ENCODE measurements at places on chromosomes 2 and 18. TPM values are rescaled to one million over a fixed set of nuclear protein-coding genes. Genes with fewer than 3 reads are reported as not detected.

The SCYGR4 gene
- not detected for total RNA-seq

The MDH1B gene
- 2.3 TPM for total RNA-seq

The MRO gene
- total RNA-seq: 0.23 TPM

The POTEC gene
- not detected for total RNA-seq

The LINC00305 gene
- 16.4 TPM for total RNA-seq

The CAPN14 gene
- total RNA-seq: 0.13 TPM

The PDE1A gene
- total RNA-seq: 21.6 TPM

The HYCC2 gene
- total RNA-seq: 25.1 TPM

The KCNF1 gene
- total RNA-seq: 8.4 TPM

The NGEF gene
- 1.4 TPM for total RNA-seq

GRCh38 chr2:46893269-46893939 lies 22.2 kb downstream of the MCFD2 start:
- no peak for DNase-seq
- no peak overlapping the region for H3K4me3 ChIP-seq
- no peaks in the 10 kb centered on the region for H3K36me3 ChIP-seq
- H3K27me3 ChIP-seq: peaks cover 5% of the 10 kb centered on the region

GRCh38 chr2:159266554-159266953 lies 19.9 kb downstream of the WDSUB1 start:
- peaks cover 10% of the 10 kb centered on the region for H3K4me1 ChIP-seq
- H3K36me3 ChIP-seq: peaks cover 7% of the 10 kb centered on the region
- peaks cover 4% of the 10 kb centered on the region for H3K27me3 ChIP-seq
- no peak for DNase-seq

GRCh38 chr2:144572977-144573376 lies 53.1 kb upstream of the ZEB2 start:
- no peaks in the 10 kb centered on the region for H3K4me1 ChIP-seq
- no peaks in the 10 kb centered on the region for H3K36me3 ChIP-seq
- no peak overlapping the region for H3K4me3 ChIP-seq
- H3K27ac ChIP-seq: no peak overlapping the region

- no peak overlapping the region for H3K27ac ChIP-seq
- H3K4me3 ChIP-seq: no peak overlapping the region
- no peak for DNase-seq
- H3K27me3 ChIP-seq: peaks cover 6% of the 10 kb centered on the region
These were observed 59.0 kb downstream of the RASGRP3 start for GRCh38 chr2:33535421-33535820.

GRCh38 chr2:227884511-227884947 lies 13.1 kb downstream of the DAW1 start:
- H3K4me3 ChIP-seq: no peak overlapping the region
- no peak overlapping the region for H3K27ac ChIP-seq
- peak; percentile 87 for DNase-seq
- H3K36me3 ChIP-seq: no peaks in the 10 kb centered on the region

- H3K27me3 ChIP-seq: no peaks in the 10 kb centered on the region
- DNase-seq: no peak
- no peaks in the 10 kb centered on the region for H3K36me3 ChIP-seq
- no peak overlapping the region for H3K27ac ChIP-seq
- H3K4me3 ChIP-seq: no peak overlapping the region
- H3K4me1 ChIP-seq: peaks cover 10% of the 10 kb centered on the region
These were observed 7.0 kb downstream of the KIAA1328 start for GRCh38 chr18:36835927-36836326.

GRCh38 chr2:60512641-60513040 lies 40.8 kb downstream of the BCL11A start:
- H3K27ac ChIP-seq: no peak overlapping the region
- H3K27me3 ChIP-seq: peaks cover 7% of the 10 kb centered on the region
- DNase-seq: no peak
- peaks cover 51% of the 10 kb centered on the region for H3K4me1 ChIP-seq

DNA sequence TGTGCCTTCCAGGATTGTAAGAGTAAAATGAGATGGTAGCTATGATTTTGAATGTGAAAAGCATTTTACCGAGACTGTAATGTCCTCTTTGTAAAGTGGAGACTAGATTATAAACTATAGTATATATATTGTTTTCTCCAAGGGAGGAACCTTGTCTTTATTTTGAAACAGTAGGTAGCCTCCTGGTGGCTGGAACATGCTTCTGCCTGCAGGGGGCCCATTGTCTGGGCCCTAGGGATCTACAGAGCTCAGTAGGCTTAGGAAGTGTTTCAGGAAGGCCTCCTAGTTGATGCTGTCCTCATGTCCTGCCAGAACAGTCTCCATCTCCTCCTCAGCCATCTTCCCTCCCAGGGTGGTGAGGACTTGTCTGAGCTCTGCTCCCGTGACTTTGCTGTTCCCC lies 3.0 kb downstream of the PIKFYVE start:
- peaks cover 9% of the 10 kb centered on the region for H3K27me3 ChIP-seq
- peaks cover 18% of the 10 kb centered on the region for H3K4me1 ChIP-seq
- H3K4me3 ChIP-seq: no peak overlapping the region
- H3K27ac ChIP-seq: no peak overlapping the region

- peaks cover 10% of the 10 kb centered on the region for H3K4me1 ChIP-seq
- no peak for DNase-seq
- no peak overlapping the region for H3K27ac ChIP-seq
- no peaks in the 10 kb centered on the region for H3K36me3 ChIP-seq
These were observed 55.3 kb upstream of the RMDN2 start for GRCh38 chr2:37869771-37870170.

DNA sequence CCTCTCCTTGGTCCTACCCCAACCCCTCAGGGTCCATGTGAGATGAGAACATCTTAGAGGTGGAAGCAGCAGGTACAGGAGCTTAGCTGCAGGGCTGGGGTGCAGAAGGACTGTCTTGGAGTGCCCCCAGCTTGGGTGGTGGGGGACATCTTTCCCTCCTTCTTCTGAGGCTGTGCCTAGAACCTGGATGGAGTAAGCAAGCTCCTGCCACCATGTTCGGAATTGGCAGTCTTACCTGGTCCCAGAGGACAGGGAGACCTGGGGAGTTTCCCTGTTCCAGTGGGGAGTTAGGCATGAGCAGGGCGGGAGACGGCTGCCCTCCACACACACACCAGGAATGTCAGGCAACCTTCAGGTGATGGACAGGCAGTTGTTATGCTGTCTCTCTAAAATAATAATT lies 131.0 kb upstream of the COPS8 start:
- H3K27ac ChIP-seq: no peak overlapping the region
- H3K4me1 ChIP-seq: peaks cover 4% of the 10 kb centered on the region
- peaks cover 3% of the 10 kb centered on the region for H3K36me3 ChIP-seq
- no peak for DNase-seq
- H3K27me3 ChIP-seq: no peaks in the 10 kb centered on the region

GRCh38 chr2:7161501-7161900 lies 244.3 kb downstream of the RNF144A start:
- H3K4me1 ChIP-seq: no peaks in the 10 kb centered on the region
- peaks cover 1% of the 10 kb centered on the region for H3K27me3 ChIP-seq
- no peak overlapping the region for H3K4me3 ChIP-seq
- no peak for DNase-seq
- no peak overlapping the region for H3K27ac ChIP-seq
- no peaks in the 10 kb centered on the region for H3K36me3 ChIP-seq

DNA sequence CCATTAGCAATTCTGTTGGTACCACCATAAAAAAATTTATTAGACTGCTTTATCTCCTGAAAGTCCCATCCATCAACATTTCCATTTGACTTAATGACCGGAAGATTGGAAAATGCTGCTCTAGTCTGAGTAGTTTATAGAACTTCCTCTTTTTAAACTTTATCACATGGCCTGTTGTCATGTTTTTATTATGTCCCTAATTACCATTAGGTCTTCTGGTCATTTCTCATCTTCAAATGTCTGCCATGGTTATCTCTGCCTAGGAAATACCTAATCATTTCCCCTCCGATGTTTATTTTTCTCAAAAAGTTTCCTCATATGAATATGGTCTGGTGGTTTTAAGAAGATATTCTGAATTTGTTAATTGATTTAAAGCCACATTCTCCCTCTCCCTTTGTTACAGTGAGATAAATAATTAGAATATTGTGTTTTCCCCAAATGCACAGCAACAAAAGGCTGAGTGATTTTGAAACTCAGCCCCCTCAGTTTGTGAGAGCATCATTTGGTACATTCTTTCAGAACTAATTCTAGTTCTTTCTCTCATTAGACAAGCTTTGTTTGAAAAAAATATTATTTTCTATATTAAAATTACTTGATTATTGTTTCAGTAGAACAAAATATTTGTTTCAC lies 317.1 kb upstream of the ST6GAL2 start:
- no peak for DNase-seq
- H3K4me1 ChIP-seq: no peaks in the 10 kb centered on the region
- H3K36me3 ChIP-seq: no peaks in the 10 kb centered on the region
- no peak overlapping the region for H3K4me3 ChIP-seq
- H3K27me3 ChIP-seq: no peaks in the 10 kb centered on the region

- no peaks in the 10 kb centered on the region for H3K4me1 ChIP-seq
- peaks cover 2% of the 10 kb centered on the region for H3K27me3 ChIP-seq
- no peaks in the 10 kb centered on the region for H3K36me3 ChIP-seq
- no peak overlapping the region for H3K4me3 ChIP-seq
- no peak overlapping the region for H3K27ac ChIP-seq
These were observed 111.1 kb downstream of the COL4A4 start for GRCh38 chr2:227052879-227053278.

DNA sequence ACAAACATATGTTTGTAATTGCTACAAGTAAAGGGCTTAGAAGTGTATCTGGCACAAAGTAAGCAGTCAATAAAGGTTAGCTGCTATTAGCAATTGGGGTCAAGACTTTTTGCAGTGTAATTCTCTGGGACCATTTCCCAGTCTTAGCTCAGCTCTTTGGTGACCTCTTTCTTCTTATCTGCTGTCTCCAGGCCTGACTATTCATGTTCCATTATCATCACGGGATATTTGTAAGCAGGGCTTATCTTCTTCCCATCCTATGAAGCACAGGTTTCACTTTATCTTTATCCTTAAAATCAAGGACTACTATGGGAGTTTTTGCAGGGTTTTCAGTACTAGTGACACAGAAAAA lies 131.7 kb downstream of the DOCK10 start:
- H3K27ac ChIP-seq: no peak overlapping the region
- H3K4me3 ChIP-seq: no peak overlapping the region
- H3K27me3 ChIP-seq: no peaks in the 10 kb centered on the region
- no peaks in the 10 kb centered on the region for H3K36me3 ChIP-seq

DNA sequence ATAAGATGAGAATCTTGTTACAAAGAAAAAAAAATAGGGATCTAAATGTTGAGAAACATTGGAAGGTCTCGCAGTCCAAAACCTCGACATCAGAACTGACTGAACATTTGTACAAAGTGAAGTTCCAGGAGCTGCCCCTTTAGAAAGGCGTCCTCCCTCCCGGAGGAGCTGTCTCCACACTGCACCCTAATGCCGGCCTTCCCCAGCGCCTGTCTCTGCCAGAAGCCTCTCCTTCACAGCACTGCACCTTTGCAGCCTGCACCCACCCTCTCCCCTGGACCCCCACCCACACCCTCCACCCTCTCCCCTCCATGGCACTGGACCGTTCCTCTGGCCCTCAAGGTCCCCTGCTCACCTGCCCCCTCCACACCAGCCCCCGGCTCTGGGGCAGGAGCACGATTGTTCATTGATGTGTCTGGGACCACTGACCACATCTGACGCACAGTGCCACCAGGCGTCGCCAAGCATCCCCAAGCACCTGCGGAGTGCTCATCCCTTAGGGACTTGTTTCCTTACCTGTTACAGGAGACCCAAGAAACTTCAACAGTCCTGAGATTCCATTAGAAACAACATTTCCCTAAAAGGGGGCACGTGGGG lies 90.3 kb upstream of the SNTG2 start:
- no peak for DNase-seq
- peaks cover 6% of the 10 kb centered on the region for H3K36me3 ChIP-seq
- H3K27ac ChIP-seq: no peak overlapping the region
- H3K27me3 ChIP-seq: peaks cover 9% of the 10 kb centered on the region
- no peak overlapping the region for H3K4me3 ChIP-seq
- H3K4me1 ChIP-seq: peaks cover 38% of the 10 kb centered on the region

DNA sequence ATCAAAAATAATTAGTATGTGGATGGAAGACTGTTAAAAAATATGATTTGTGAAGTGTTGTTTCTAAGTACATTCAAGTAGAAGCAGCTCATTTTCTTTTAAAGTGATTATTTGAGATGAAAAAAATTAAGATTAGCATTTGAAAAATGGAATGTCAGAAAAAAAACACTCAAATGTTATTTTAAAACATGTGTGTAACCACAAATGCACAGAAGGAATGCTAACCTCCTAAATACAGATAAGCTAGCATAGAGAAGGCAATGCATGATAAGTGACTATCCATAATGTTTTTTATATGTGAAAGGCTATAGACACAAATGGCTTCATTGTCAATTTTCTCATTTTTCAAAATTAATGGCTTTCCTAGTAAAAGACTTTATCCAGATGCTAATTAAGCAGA lies 198.9 kb downstream of the NYAP2 start:
- no peak for DNase-seq
- H3K4me3 ChIP-seq: no peak overlapping the region
- no peak overlapping the region for H3K27ac ChIP-seq

DNA sequence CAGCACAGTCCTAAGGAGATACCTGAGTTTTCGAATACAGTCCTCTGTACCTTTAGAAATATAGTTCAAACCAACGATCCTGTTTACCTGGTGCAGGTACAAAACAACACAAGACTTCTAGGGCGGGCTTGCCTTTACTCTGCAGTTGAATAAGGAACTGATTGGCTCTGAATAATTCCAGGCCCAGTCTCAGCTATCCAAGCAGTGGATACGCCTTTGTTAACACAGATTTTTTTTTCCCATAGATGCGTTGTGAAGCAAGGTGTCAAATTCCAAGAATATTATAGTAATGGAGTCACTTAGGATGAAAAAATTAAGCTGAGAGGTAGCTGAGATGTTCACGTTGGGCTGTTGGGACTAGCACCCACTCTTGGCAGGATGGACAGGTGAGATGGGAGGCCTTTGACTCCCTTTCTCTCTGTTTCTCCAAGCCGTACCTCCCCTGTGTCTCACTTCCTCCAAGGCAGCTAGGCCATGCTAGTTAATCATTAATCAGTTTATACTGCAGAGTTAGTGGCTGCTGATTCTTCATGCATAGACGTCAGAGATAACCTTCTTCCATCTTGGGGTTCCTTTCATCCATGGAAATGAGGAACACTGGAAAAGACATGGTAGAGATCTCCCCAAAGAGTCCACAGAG lies 380.8 kb upstream of the ACVR2A start:
- H3K27me3 ChIP-seq: no peaks in the 10 kb centered on the region
- peaks cover 4% of the 10 kb centered on the region for H3K4me1 ChIP-seq
- DNase-seq: no peak
- no peak overlapping the region for H3K27ac ChIP-seq
- no peaks in the 10 kb centered on the region for H3K36me3 ChIP-seq

DNA sequence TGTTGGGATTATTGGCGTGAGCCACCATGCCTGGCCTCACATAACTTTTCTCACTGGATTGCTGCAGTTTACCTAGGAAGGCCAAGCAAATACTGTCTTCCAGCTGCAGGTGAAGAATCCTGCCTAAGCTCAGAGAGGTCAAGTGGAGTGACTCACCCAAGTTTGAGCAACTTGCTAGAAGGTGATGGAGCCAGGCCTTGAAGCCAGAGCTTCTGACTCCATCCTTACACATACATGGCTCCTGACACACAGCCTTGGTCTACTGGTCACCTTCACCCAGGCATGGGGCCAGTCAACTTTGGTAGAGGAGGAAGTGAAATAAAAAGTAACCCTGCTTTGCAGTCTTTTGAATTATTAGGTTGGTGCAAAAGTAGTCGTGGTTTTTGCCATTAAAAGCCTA lies 93.5 kb downstream of the VWA3B start:
- no peak overlapping the region for H3K27ac ChIP-seq
- H3K4me3 ChIP-seq: no peak overlapping the region
- no peaks in the 10 kb centered on the region for H3K36me3 ChIP-seq

- no peaks in the 10 kb centered on the region for H3K36me3 ChIP-seq
- H3K4me3 ChIP-seq: no peak overlapping the region
- DNase-seq: no peak
These were observed 1783.2 kb upstream of the CELF4 start for GRCh38 chr18:39348757-39349156.

All from endothelial cell (in vitro differentiated cells).